ENCODE measurements at places on chromosomes 3 and 15. TPM values are rescaled to one million over a fixed set of nuclear protein-coding genes. Genes with fewer than 3 reads are reported as not detected.
A peak's percentile ranks its signal among the peaks of the same experiment; 100 is the strongest.

Gene NOX5
- 0.07 TPM for total RNA-seq

Gene TRPM1
- not detected for total RNA-seq

Gene THPO
- not detected for total RNA-seq

Gene DOCK3
- 0.16 TPM for total RNA-seq

Gene CDC25A
- total RNA-seq, result 18.4 TPM

Gene HIGD1A
- 68.9 TPM for total RNA-seq

Gene PCLAF
- total RNA-seq, result 54.7 TPM

- H3K4me1 ChIP-seq, result no peaks in the 10 kb centered on the region
- no peak overlapping the region for H3K4me3 ChIP-seq
- H3K36me3 ChIP-seq, result no peaks in the 10 kb centered on the region
- no peak for DNase-seq
- peaks cover 11% of the 10 kb centered on the region for H3K27me3 ChIP-seq
Observed at GRCh38 chr3:195838714-195839113, 27.0 kb upstream of the MUC4 start.

GRCh38 chr3:168071591-168072322 is 24.0 kb downstream of the GOLIM4 start:
- no peak overlapping the region for H3K27ac ChIP-seq
- no peak overlapping the region for H3K4me3 ChIP-seq
- H3K4me1 ChIP-seq, result no peaks in the 10 kb centered on the region
- H3K36me3 ChIP-seq, result no peaks in the 10 kb centered on the region

DNA sequence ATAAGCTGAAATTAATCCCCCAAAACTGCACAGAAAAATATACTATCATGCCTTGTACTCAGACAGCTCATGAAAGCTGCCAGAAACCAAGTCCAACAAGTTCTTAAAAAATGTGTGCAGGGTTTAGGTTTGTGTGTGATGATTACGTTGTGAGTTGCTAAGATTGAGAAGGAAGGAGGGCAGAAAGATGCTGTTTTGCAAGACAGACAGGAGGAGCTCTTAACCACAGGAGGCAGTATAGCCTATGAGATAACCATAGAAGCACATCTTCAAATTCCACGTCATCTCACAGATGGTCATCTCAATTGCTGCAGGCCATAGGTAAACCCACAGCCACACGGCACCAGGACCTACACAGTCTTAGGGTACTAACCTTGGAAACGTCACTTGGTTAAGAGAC is 191.9 kb downstream of the STT3B start:
- no peaks in the 10 kb centered on the region for H3K4me1 ChIP-seq
- H3K27me3 ChIP-seq, result no peaks in the 10 kb centered on the region
- no peak overlapping the region for H3K4me3 ChIP-seq

DNA sequence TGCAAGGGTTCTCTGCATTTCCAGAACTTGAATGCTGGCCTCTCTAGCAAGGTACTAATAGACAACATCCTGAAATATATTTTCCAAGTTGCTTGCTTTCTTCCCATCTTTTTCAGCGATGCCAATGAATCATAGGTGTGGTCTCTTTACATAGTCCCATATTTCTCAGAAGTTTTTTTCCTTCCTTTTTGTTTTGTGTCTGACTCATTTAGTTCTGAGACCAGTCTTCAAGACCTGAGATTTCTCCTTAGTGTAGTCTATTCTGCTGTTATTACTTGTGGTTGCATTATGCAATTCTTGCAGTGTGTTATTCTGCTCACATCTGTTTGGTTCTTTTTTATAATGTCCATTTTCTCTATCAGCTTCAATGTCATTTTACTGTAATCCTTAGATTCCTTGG is 1265.0 kb upstream of the ALCAM start:
- H3K27me3 ChIP-seq, result peaks cover 2% of the 10 kb centered on the region
- no peak for DNase-seq
- no peak overlapping the region for H3K27ac ChIP-seq
- no peaks in the 10 kb centered on the region for H3K36me3 ChIP-seq
- H3K4me3 ChIP-seq, result no peak overlapping the region
- no peaks in the 10 kb centered on the region for H3K4me1 ChIP-seq

DNA sequence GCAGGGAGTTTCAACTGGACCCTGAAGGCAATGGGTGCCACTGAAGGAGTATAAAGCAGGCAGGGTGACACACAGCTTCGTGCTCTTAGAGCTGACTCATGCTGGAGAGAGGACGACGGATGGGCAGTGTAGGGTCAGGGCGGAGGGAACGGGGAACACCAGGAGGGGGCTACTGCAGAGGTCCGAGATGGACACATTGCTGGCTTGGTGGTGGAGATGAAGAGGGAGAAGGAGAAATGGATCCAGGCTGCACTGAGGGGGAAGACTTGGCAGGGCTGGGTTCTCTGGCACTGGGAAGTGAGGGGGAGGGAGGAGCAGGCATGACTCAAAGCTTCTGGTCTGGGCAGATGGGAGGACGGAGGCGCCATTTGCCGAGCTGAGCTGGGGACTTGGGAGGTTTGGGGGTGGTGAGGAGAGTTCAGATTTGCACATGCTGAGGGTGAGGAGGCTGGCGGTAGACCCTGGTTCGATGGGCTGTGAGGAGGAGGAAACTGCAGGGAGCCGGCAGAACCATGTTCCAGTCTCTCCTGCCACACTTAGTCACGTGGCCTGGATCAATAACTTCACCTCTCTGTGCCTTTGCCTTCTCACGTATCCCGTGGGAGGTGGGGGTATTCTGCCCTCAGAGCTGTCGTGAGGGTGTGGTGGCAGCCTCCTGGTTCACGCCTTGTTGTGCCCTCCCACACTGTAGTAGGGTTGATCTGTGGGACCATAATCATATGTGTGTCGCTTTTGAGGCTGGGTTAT is 4.6 kb upstream of the KCTD6 start:
- DNase-seq, result no peak
- no peak overlapping the region for H3K27ac ChIP-seq
- H3K4me1 ChIP-seq, result peaks cover 6% of the 10 kb centered on the region
- no peaks in the 10 kb centered on the region for H3K36me3 ChIP-seq
- H3K4me3 ChIP-seq, result no peak overlapping the region

GRCh38 chr3:40242216-40242615 is 67.3 kb upstream of the EIF1B start:
- no peak overlapping the region for H3K27ac ChIP-seq
- no peak for DNase-seq
- H3K4me3 ChIP-seq, result no peak overlapping the region
- H3K27me3 ChIP-seq, result no peaks in the 10 kb centered on the region

DNA sequence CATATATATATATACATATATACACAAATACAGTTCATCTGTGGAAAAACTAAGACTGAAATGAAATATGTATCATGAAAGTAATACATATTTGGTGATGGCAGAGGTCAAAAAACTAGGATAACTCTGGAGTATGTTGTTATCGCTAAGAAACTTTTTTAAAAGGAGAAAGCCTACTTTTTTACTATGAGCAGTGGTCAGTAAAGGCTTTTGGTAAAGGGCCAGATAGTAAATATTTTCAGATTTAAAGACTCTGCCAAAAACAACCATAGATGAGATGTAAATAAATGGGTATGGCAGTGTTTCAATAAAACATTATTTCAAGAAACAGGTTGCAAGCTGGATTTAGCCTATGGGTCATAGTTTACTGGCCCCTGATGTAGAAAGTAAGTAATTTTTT is 93.8 kb upstream of the TGFBR2 start:
- no peak overlapping the region for H3K4me3 ChIP-seq
- H3K27me3 ChIP-seq, result no peaks in the 10 kb centered on the region
- peak overlapping the region; percentile 31 for H3K27ac ChIP-seq
- H3K36me3 ChIP-seq, result no peaks in the 10 kb centered on the region
- DNase-seq, result peak; percentile 70

DNA sequence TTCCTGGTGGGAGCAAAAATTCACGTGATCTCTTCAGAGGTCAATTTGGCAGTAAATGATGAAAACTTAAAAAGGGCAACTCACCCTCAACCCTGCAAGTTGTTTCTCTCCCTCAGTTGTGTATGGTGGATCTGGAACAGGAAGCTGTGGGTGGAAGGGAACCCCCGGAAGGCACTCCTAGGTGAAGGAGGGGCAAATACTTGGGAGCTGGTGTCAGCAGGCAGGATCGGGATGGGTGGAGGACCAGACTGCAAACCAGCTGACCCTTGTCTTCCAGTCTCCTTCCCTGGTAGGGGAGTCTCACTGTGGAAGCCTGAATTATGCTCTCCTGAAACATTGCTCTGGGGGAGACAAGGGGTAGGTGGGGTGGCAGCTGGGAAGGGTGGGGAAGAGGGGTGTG is 33.5 kb downstream of the PRR23E start:
- no peak overlapping the region for H3K4me3 ChIP-seq
- H3K27ac ChIP-seq, result no peak overlapping the region
- no peak for DNase-seq
- no peaks in the 10 kb centered on the region for H3K36me3 ChIP-seq
- H3K27me3 ChIP-seq, result no peaks in the 10 kb centered on the region
- no peaks in the 10 kb centered on the region for H3K4me1 ChIP-seq

DNA sequence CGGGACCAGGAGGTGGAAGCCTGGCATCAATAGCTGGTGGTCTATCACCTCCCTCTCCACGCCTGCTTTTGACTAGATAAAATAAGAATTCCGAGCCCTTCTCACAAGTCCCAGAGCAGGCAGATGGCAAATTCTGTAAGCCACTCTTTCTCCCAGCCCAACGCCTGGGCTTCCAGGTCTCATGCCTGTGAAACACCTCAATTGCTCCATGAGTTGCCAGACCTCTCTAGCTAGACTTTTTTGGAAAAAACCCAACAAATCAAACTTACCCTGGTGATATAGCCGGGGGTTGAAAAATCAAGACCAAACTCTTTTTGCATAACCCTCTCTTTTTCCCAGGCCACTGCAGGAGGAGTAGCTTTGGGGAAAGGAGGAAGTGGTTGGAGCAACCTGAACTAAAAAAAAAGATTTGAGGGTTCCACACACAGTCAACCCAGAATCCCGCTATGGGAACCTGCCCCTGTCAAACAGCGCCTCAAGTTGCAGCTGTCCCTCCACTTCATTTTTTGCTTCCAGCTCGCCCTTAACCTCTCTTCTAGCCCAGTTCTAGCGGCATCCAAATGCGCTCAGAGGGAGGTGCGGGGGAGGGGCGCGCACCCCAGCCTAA is 7.0 kb downstream of the BHLHE40 start:
- H3K27ac ChIP-seq, result peak overlapping the region; percentile 100
- no peaks in the 10 kb centered on the region for H3K27me3 ChIP-seq
- H3K4me3 ChIP-seq, result peak overlapping the region; percentile 25

DNA sequence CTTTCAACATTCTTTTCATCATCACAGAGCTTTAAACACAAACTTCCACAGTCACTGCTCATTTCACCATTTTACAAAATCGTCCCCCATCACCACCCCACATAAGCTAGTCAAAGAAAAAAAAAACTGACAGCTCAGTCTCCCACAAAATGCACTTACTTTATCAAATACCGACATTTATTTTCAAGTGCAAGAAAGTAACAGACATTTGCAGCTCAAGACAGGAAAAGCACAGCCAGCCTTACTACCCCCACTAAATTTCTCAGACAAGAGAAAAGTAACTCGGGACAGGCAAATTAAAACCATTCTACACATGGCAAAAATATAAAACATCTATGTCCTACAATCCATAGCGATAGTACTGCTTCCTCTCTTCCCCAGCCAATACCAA is 402.4 kb downstream of the SHQ1 start:
- no peak overlapping the region for H3K27ac ChIP-seq
- peak; percentile 44 for DNase-seq
- H3K4me3 ChIP-seq, result peak overlapping the region; percentile 95
- H3K4me1 ChIP-seq, result peaks cover 20% of the 10 kb centered on the region

GRCh38 chr15:23467110-23467600 is 20.1 kb upstream of the GOLGA6L2 start:
- no peak overlapping the region for H3K27ac ChIP-seq
- no peaks in the 10 kb centered on the region for H3K4me1 ChIP-seq
- H3K4me3 ChIP-seq, result no peak overlapping the region
- no peaks in the 10 kb centered on the region for H3K27me3 ChIP-seq
- peak; percentile 11 for DNase-seq

DNA sequence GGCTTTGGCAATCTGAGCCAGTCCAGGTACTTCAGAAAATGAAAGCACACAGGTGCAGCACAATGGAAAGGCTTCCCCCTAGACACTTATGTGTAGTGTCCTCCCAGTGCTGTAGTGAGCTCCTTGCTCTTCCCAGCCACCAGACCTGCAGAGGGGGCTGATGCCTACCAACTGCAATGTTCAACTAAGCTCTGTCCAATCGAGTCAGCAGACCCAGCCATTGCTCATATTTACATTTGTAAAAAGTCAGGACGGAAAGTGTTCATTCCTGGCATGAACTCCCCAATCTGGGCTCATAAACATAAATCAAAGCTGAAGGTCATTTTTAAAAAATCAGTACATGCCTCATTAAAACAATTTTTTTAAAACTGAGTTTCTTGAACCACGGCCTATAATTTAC is 73.0 kb downstream of the FOXP1 start:
- no peak overlapping the region for H3K27ac ChIP-seq
- H3K36me3 ChIP-seq, result no peaks in the 10 kb centered on the region
- no peak overlapping the region for H3K4me3 ChIP-seq
- peaks cover 10% of the 10 kb centered on the region for H3K4me1 ChIP-seq
